ENCODE measurements at places on chromosomes 3 and 15.

GRCh38 chr3:116078561-116078960 is 366.7 kb downstream of the LSAMP start:
- DNase-seq = no peak

- peak; percentile 34 for DNase-seq
Measured at GRCh38 chr3:45841420-45841756, 531 bp downstream of the LZTFL1 start.

DNA sequence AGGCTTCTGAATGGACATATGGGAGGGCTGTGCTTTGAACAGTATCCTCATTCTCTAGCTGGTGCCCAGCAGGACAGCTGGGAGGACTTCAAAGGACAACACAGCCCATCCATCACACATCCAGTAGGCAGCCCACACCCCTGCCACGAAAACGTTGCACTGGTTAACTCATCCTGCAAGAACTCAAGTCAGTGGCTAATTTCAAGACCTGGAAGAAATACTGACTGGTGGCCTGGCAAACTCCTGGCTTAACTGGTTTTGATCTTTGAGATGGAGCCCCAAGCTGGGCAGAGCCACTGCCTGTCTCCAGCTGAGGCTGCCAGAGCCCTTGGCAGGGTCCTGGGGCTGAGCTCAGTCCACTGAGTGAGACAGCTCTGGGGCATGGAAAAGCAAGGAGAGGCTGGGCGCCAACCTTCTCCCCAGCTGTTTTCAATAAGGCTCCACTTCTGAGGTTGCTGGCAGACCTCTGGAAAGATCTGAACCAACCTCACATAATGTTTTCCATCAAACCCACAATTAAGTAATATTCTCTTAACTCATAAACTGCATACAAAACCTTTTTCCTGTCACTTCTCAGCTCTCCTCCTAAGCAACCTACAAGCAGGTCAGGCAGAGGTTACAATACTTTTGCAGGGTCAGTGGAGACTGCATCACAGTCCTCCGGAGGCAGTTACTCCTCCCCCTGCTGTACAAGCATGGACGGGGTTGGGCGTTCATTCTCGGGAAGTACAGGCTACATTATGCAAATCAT is 110.3 kb downstream of the MYLK start:
- DNase-seq = no peak

- no peak for DNase-seq
Measured at GRCh38 chr3:149486726-149487125, 12.2 kb downstream of the TM4SF4 start.

GRCh38 chr3:161305095-161305991 is 66.0 kb downstream of the SPTSSB start:
- peak; percentile 51 for DNase-seq

DNA sequence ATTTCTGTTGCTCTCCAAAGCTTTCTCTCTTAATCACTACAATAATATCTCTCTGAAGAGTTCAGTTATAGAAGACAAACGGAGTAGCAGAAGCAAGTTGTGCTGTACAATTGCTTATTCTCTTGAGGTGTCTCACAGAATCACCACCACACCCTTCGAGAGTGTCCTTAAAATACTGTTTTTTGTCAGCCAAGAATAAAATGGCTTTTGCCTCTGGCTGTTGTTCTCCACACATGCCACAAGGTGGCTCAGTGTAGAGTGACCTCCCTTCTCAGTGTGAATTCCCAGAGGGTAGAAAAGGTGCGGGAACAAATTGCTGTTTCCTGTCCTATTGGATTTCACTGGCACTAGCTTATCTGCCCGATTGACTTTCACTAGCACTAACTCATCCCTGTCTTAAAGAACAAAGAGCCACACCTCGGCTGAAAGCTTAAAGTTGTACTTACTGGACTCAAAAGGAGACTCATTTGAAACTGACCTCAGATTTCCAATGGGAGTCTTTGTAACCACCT is 134.2 kb upstream of the SATB1 start:
- DNase-seq = peak; percentile 69

- no peak for DNase-seq
Measured at GRCh38 chr3:13274551-13275332, 145.4 kb downstream of the NUP210 start.

DNA sequence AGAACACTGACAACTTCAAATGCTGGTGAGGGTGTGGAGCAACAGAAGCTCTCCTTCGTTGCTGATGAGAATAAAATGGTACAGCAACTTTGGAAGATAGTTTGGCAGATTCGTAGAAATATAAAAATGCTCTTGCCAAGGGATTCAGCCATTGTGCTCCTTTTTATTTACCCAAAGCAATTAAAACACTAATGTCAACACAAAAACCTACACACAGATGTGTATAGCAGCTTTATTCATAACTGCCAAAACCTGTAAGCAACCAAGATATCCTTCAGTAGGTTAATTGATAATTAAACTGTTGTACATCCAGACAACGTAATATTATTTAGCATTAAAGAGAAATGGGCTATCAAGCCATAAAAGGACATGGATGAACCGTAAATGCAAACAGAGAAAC is 37.8 kb upstream of the LSAMP start:
- peak; percentile 35 for DNase-seq

- DNase-seq = peak; percentile 17
Measured at GRCh38 chr15:52414936-52415335, 113.7 kb downstream of the MYO5A start.

GRCh38 chr15:49235446-49236124 is 65.5 kb downstream of the GALK2 start:
- peak; percentile 71 for DNase-seq

DNA sequence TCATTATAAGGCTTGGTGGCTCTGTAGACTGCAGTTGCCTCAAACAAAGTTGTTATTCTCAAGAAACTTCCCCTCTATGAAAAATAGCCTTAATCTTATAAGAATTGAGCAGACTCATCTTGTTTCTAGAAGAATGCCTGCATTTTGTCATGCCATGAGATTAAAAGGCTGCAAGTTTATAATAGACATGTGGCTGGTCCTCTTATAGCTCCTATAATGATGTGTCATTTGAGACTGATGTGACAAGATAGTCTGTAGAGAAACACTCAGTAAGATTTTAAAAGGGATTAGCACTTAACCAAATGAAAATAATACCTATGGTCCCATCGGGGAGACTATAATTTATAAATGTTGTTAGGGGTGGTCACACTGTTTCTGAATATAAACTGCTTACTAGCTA is 312.5 kb downstream of the OXSM start:
- no peak for DNase-seq

DNA sequence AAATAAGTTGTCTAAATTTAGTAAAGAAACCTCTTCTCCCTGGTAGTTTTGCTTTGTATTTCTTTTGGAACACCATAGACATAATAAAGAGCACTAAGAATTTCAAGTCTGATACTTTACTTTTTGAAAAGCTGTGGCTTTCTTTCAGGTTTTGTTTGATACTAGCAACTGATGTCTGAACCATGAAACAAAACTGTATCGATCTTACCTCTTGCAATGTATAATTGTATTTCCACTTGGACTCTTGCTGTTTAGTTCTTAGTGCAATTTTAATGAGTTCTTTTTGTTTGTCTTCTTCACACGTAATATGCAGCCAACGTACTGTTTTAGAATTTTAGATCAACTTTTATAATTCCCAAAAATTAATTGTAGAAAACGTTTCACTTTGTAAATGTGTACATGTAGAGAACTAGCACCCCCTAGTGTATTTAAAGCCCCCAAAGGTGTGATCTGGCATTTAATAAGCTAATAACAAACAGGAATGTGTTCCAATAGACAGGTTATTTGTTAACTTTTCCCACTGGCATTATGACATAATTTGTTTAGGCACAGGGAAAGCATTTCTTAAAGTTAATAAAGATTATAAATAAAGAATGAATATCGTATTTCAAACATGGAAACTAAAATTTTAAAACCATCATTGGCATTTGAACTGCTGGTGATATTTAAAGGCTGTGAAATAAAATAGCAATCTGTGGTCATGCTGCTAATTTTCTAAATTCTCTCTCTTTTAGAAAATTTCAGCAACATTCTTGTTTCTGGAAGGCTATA is 289.1 kb upstream of the DNAJC19 start:
- DNase-seq = peak; percentile 12

GRCh38 chr3:122898298-122898697 is 103.4 kb downstream of the SLC49A4 start:
- DNase-seq = no peak

DNA sequence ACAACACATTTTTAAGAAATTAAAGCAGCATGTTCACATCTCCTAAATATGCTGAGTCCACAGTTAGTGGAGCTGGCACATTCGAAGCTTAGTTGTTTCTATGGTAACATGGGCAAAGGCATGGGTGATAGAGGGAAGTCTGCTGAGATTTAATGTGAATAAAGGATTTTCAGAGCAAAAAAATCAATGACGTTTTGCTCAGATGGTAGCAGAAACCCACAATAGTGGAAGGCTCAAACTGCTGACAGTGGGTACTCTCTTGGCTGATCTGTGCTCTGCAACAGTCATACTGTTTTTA is 795.1 kb upstream of the ARPP21 start:
- no peak for DNase-seq

- DNase-seq = no peak
Measured at GRCh38 chr3:132293251-132293650, 24.0 kb upstream of the ACP3 start.

DNA sequence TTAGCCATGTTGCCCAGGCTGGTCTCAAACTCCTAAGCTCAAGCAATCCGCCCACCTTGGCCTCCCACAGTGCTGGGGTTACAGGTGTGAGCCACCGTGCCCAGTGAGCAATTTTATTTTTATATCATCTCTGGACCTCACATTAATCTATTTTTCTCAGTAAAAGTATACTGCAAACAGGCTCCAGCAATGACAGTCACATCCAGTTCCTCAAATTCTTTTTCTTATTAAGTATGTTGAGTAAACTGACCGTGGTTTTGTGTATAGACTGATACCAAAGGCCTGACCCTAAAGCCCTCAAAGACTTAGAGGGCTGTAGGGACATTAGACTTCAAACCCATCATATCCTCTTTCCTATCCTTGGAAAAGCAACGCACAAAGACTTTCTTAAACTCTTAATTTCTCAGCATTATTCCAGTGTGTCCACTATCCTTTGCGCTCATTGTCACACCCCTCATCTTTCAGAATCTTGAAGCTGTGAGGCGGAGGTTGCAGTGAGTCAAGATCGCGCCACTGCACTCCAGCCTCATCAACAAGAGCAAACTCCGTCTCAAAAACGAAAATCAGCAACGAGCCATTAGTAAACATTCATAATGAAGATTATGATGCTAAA is 2.0 kb downstream of the NGLY1 start:
- no peak for DNase-seq

GRCh38 chr3:142013326-142013980 is 135.9 kb downstream of the TFDP2 start:
- no peak for DNase-seq

- peak; percentile 46 for DNase-seq
Measured at GRCh38 chr3:169264711-169265110, 398.8 kb downstream of the MECOM start.

GRCh38 chr3:108414007-108414406 is 96.4 kb downstream of the MYH15 start:
- no peak for DNase-seq

- DNase-seq = no peak
Measured at GRCh38 chr3:58666683-58667082, at the start of gene FAM3D. FAM3D (minus strand) TSS chr3:58666774; CDS start chr3:58655563, 11,211 bp downstream.

- peak; percentile 31 for DNase-seq
Measured at GRCh38 chr3:20185331-20185678, 701 bp downstream of the SGO1 start.

GRCh38 chr3:8886546-8886945 is 76.7 kb downstream of the RAD18 start:
- DNase-seq = no peak

GRCh38 chr15:86624261-86625036 is 544.8 kb downstream of the AGBL1 start:
- DNase-seq = peak; percentile 72

DNA sequence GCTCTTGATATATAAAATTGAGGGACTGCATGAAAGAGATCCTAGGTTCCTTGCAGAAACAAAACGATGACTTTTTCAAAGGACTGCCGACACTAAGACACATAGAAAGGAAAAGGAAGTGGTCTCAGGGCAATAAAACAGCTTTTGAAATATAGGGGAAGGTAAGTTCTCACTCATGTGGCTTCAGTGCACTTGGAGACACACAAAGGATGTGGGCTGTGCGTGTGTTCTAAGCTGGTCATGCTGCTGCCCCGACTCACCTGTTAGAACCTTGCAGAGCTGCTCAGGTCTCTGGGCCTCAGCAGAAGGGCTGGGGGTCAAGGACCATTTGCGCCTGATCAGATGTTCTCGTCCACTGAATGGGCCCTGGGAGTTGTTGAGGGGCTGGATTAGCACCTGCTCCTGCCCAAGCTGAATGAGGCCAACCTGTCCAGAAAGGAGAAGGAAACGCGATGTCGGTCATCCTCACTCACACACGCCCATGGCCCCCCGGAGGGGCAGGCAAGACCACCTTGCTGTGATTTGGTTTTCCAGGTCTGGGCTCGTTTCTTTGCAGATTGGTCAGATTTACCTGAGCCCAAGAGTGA is 11.1 kb downstream of the ADAMTS17 start:
- no peak for DNase-seq

- DNase-seq = peak; percentile 36
Measured at GRCh38 chr15:94107652-94108051, 123.7 kb upstream of the MCTP2 start.

- no peak for DNase-seq
Measured at GRCh38 chr3:26757978-26758377, 135.4 kb downstream of the LRRC3B start.

GRCh38 chr15:74422265-74422651 is 11.5 kb downstream of the SEMA7A start:
- DNase-seq = no peak

GRCh38 chr3:59469948-59470723 is 420.3 kb upstream of the CFAP20DC start:
- DNase-seq = no peak

- no peak for DNase-seq
Measured at GRCh38 chr3:117868766-117869165, 1159.2 kb downstream of the TUSC7 start.

DNA sequence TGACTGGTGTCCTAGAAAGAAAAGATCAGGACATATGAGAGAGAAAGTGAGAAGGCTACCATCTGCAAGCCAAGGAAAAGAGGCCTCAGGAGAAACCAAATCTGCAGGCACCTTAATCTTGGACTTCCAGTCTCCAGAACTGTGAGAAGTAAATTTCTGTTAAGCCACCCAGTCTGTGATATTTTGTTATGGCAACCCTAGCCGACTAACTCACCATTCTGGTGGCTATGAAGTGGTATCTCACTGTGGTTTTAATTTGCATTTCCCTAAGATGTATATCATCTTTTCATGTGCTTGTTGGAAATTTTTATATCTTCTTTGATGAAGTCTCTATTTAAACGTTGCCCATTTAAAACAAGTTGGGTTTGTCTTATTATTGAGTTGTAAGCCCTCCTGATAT is 40.6 kb downstream of the ILDR1 start:
- DNase-seq = no peak

GRCh38 chr15:25527118-25527517 is 88.3 kb upstream of the UBE3A start:
- no peak for DNase-seq

- no peak for DNase-seq
Measured at GRCh38 chr3:140532793-140533330, 145.0 kb upstream of the TRIM42 start.

Data from DMS53 (cell line).